Hematopoietic multipotent progenitor cell treated with erythropoietin and hydrocortisone succinate and interleukin-3 and kit ligand, for 8 days (in vitro differentiated cells): ENCODE measurements at places on chromosomes 1 and 21.

DNA sequence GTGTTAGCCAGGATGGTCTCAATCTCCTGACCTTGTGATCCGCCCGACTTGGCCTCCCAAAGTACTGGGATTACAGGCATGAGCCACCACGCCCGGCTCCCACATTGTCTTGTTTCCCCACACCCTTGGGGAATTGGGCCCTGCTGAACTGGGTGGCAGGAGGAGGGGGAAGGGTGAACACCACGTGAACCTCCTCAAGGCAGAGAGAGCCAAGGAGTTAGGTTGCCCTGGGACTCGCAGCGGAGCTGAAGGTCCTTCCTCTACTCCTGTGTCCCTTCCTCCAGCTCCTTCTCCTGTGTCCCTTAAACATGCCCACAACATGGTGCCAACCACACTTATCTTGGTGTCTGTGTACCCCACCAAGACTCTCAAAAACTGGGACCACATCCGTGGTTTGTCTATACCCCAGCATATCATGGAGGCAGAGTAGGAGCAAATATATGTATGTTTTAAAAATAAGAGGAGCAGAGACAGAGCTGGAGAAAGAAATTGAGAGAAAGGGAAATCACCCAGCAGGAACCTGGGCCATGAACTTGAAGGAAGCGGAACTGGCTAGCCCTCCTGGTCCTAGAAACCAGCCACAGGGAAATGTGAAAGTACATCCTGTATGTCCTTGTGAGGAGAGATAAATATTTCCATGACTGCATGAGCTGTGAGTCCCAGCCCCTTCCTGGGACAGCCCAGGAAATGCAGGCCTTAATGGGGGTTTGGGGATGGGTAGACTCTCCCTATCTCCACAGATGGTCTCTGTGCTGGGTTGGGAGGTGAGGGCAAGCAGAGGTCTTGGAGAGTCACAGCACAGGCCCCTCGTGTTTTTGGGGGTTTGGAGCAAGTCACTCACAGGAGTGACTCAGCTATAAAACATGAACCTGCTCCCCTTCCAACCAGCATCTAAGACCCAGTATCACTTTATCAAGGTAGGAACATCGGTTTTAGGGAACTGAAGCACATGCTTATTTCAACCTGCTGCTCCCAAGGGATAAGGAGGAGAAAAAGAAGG is 9.4 kb upstream of the TAL1 start:
- DNase-seq = peak; percentile 68

DNA sequence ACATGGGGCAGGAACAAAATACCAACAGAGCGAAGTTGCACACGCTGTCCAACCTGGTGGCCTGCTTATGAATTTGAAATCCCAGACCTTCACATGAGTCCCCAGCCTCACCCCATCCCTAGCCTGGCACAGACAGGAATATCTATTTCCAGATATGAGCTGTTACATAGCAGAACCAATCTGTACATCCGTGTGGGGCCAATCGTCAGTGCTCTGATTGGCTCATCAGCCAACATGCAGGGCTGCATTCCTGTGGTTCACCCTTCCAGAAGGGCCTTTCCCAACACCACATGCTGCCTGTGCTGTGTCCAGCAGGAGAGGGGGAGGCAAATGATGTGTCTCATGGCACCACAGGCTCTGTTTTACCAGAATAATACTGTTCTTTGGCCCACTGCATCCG is 31.3 kb downstream of the CCN1 start:
- DNase-seq = no peak

GRCh38 chr1:234863551-234863971 is 253.6 kb upstream of the IRF2BP2 start:
- DNase-seq = no peak

DNA sequence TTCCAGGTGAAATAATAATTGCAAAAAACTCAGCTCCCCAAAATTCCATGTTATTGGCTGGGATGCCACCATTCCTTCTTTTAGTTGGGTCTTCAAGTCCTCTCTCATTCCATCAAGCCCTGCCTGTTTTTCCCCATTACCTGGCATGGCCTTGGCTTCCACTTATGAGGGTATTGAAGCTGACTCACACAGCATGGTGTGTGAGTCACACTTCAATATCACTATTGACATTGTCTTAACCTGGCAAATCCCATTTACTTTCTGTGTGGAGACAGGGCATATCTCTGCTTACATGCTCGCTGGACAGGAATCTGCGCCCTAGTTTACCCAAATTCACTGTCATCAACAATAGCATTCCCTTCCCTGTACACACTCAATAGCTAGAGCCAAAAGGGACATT is 1806.8 kb downstream of the BRINP3 start:
- no peak for DNase-seq

- peak; percentile 75 for DNase-seq
Measured at GRCh38 chr1:9280015-9280860, 12.5 kb upstream of the SPSB1 start.

DNA sequence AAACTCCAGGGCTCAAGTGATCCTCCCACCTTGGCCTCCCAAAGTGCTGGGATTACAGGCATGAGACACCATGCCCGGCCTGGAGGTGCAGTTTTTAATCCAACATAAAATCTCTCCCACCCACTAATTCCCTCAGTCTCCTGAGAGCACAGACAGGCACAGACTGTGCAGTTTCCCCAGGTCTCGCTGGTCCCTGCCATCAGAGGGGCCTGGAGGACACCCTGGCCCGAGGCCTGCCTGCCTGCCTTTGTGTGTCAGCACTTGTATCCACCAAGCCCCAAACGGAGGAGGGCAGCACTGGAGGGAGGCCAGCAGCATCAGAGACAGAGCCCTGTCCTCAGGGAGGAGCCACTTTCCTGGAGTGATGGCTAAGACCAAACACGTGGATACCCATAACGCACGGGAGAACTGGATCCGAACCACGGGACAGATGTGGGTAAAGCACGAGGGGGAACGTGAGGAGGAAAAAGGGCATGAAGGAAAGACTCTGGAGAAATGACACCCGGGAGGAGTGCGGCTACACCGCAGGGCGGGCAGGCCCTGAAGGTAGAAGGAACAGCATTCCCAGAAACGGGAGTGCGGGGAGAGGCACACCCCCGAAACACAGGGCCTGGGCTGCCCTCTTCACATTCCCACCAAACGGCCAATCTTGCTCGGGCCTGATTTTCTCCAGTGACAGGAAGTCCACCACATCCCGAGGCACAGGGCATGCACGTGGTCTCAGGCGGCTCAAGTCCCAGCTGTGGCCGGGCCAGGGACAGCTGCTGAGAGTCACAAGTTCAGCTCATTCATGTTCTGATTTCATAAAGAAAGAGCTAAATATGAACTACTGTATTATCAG is 29.7 kb downstream of the NPHP4 start:
- DNase-seq = no peak

GRCh38 chr1:203183828-203184227 is 2.7 kb downstream of the CHI3L1 start:
- DNase-seq = no peak

- peak; percentile 79 for DNase-seq
Measured at GRCh38 chr1:8858888-8859706, 19.4 kb downstream of the ENO1 start.

DNA sequence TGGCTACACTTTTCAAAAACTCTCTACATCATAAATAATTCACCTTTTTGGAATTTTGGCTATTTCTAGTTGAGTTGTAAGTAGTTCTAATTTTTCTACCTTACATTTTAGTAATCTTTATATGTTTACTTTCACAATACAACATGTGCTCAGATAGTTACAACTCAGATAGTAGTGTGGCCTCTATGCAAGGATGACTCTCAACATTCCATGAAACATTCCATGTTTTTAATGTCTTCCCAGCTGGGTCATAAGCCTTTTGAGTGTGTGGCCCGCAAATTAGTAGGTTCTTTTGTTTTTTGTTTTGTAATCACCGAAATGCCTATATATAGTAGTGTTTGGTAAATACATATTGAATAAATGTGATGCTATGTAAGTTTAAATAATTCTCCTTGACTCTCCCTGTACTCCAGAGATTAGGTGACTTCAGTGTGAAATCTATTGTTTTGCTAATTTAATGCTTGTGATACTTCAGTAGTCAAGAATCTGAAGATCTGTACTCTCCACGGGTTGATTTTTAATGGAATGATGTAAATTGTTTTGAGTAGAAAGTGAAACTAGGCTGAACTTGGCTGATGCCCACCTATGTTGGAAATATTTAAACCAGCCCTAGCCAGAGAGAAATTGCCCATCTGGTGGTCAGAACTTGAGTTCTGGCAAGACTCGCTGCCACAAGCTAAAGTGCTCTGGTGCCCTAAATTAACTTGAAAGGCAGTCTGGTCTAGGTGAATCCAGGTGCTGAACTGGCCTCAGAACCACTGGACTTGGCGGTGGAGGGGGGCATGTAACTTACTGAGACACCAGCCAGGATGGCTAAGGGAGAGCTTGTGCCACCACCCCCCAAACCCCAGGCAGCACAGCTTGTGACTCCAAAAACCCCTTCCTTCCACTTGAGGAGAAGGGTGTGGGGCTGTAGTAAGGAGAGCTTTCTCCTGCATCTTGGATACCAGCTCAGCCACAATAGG is 165.6 kb downstream of the USP25 start:
- DNase-seq = no peak

GRCh38 chr1:206001476-206001888 is 1.7 kb downstream of the RAB7B start:
- peak; percentile 63 for DNase-seq

DNA sequence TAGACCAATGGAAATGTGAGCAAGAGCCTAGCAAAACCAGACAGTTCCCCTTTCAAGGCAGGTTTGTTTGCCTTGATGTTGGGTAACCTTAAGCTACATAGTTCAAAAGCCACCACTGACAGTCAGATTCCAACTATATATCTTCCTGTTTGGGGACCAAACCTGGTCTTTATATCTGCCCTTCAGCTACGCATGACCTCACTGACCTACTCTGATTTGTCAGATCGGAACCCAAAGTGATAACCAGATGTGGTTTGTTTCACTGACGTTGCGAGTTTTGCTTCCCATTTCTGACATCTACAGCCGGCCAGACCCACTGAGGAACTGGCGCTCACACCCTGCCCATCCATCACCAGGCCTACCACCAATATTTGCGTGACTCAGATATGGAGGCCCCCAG is 361.1 kb upstream of the CHRM3 start:
- no peak for DNase-seq

GRCh38 chr21:41711416-41712007 is 55.3 kb downstream of the RIPK4 start:
- DNase-seq = no peak

DNA sequence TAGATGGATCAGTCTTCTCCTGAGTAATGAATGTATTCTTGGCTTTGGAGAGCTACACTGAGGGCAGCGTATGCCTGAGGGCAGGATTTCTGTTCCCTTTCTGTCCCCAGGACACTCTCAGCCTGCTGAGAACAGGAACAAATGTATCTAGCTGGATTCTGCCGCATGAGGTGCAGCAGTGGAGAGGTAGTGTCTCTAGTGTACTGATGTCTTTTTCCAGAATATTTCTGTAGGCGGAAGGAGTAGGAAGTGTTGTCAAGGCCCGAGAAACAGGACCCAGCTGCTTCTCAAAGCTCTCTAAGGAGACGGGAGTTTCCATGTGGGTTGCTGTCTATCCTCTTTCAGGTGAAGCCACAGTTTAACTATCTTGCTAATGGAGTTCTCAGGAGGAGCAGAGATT is 65.5 kb downstream of the MT1HL1 start:
- no peak for DNase-seq

GRCh38 chr21:36202726-36203602 is 46.3 kb downstream of the DOP1B start:
- DNase-seq = no peak

GRCh38 chr1:162502077-162502476 is 4.5 kb downstream of the UHMK1 start:
- no peak for DNase-seq

- DNase-seq = no peak
Measured at GRCh38 chr1:13935336-13935735, 235.3 kb downstream of the PRDM2 start.

DNA sequence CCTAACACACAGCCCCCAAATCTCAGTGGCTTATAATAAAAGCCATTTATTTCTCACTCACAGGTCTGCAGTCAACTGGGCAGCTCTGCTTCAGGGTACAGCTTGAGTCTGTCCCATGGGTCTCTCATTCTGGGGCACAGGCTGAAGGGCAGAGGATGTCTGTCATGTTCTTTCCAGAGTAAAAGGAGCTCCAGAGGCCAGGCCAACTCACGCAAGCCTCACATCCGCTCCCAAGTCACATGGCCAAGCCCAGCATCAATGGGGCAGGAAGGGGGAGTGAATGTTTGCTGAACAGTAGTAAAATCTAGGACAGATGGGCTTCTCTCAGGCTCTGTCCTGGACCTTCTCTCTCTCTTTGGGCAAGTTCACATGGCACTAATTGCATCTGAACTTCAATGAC is 7.1 kb upstream of the SSBP3 start:
- DNase-seq = no peak

DNA sequence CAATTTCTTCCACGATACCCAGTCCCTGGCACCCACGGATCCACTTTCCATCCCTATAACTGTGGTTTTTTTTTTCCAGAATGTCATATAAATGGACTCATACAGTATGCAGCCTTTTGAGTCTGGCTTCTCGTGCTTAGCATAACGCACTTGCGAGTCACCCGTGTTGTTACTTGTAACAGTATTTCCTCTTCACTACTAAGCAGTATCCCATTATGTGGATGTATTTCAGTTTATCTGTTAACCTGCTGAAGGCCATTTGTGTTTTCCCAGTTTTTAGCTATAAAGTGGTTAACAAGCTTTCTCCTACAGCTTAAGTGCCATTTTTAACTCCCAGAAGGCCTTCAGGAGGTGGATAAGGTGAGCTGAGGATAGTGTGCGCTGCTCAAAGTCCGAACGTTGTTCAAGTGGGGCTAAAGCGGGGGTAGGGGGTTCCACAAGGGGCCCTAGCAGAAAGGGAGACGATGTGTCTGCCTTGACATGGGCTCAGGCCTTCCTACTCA is 829 bp downstream of the ADAR start:
- peak; percentile 35 for DNase-seq

DNA sequence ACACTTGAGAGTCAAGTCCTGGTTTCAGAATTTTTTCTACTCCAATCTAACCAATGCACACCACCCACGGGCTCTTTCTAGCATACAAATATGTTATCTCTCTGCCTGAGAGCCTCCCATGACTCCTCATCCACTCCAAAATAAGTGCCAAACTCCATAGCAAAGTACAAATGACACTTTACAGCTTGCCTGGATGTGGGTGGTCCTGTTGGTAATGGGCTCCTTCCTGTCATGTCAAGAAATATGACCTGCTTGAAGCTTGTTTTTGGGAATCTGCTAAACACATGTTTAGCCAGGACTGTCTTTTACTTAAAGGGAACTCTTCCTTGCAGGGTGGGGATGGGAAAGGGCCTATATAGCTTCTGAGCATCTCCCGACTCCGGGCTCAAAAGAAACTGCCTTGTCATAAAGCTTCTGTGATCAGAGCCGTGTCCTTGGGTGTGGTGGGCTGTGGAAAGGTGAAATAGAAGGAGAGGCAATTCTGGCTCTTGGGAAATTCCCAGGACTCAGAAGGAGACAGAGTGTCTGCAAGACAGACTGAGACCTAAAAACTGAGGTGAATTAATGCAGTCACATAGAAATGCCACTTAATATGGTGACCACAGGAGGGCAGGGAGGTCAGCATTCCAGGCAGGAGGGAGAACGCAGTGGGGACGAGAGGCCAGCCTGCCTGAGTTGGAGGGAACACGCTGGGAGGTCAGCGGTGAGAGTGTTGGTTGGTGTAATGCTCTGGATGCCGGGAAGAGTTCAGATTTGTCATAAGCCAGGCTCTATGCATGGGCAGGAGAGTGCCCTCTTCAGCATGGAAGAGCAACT is 6.1 kb upstream of the IGFN1 start:
- DNase-seq = peak; percentile 40

GRCh38 chr1:192810253-192810880 is 1.5 kb downstream of the RGS2 start:
- DNase-seq = peak; percentile 17

- DNase-seq = no peak
Measured at GRCh38 chr1:83673312-83673711, 325.6 kb downstream of the TTLL7 start.
